WTC11 (cell line): ENCODE measurements at places on chromosomes 4 and X. TPM values are rescaled to one million over a fixed set of nuclear protein-coding genes. Genes with fewer than 3 reads are reported as not detected.
A peak's percentile ranks its signal among the peaks of the same experiment; 100 is the strongest.

GRCh38 chr4:5237086-5237660, 185.9 kb downstream of the STK32B start:
- DNase-seq, result no peak
- no peaks in the 10 kb centered on the region for H3K36me3 ChIP-seq
- no peak overlapping the region for H3K27ac ChIP-seq
- peaks cover 12% of the 10 kb centered on the region for H3K4me1 ChIP-seq
- no peaks in the 10 kb centered on the region for H3K27me3 ChIP-seq
- H3K4me3 ChIP-seq, result no peak overlapping the region

DNA sequence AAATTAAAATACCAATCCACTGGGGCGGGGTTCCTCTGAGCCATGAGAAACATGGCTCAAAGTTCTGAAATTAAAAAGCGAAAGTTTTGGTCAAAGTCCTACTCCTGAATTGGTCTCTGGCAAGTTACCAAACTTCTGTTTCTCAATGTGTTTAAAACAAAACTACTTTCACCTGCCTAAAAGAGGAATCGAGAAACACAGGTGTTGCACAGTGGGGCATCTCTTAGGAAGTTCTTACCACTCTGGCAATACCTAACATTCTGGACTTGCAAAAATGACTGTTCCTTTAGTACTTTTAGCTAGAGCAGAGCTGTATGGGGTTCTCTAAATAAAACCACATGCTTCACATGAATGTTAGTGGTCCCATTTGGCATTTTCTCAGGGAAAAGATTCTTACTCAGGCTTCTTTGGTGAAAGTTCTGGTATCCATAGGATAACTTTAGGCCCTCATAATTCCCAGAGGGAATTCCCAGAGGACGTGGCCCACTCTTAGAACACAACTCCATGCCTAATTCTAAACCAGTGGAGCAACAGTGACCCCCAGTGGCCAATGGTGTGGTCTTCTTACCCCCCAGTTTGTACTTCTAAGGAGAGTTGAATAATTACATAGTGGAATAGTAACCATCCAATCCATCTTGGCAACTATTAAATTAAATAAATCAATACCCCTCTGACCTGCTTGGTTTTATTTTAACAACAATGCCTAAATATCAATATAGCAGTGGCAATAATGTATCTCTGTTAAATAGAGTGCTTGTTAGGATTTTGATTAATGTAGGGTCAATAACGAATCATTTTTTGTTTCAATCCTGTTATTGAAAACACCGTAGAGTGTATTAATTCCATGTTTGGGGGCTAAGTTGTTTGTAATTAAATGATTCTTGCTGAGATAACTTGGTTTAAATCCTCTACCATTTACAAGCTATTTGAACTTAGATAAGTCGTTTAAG, 21.9 kb downstream of the BMP3 start:
- H3K27ac ChIP-seq, result peak overlapping the region; percentile 32; the same call in 1 of the 2 replicates
- H3K4me1 ChIP-seq, result peaks cover 10% of the 10 kb centered on the region
- no peaks in the 10 kb centered on the region for H3K27me3 ChIP-seq
- no peaks in the 10 kb centered on the region for H3K36me3 ChIP-seq

DNA sequence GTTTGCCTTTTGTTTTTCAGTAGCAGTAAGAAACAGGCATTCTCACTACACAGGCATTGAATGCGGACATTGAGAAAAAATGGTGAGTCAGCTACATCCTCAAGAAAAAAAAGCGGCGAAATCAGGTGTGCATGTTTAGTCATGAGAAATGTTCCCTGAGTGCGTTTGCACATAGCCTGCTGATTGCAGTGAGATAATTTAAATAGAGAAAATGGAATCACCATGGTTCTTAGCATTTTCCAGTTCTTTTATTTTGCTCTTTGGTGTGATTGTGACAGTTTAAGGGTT, 54.1 kb upstream of the CLDN34 start:
- DNase-seq, result no peak
- no peaks in the 10 kb centered on the region for H3K27me3 ChIP-seq
- H3K4me3 ChIP-seq, result no peak overlapping the region
- H3K27ac ChIP-seq, result no peak overlapping the region
- H3K4me1 ChIP-seq, result peaks cover 35% of the 10 kb centered on the region

DNA sequence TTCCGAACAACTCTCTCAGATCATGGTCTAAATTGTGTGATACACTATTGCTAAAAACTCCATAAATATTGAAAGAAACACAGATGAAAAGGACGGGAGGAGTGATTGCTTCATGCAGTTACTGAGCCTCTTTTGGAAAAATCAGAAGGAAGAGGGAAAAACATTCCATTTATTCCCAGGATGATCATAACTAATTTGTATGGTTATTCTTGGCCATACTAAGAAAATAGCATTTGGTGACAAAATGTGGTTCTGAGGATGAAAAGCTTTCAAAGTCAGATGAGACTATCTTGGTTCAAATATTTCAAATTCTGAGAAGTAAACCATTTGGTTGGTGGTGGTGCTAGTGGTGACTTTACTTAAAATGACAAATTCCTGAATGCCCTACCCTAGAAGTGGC, 305.4 kb upstream of the LDB2 start:
- H3K27ac ChIP-seq, result no peak overlapping the region
- H3K4me1 ChIP-seq, result peaks cover 4% of the 10 kb centered on the region; the same call in 1 of the 2 replicates

- no peaks in the 10 kb centered on the region for H3K4me1 ChIP-seq
- no peaks in the 10 kb centered on the region for H3K27me3 ChIP-seq
Measured at GRCh38 chr4:124390861-124391260, 321.7 kb downstream of the ANKRD50 start.

DNA sequence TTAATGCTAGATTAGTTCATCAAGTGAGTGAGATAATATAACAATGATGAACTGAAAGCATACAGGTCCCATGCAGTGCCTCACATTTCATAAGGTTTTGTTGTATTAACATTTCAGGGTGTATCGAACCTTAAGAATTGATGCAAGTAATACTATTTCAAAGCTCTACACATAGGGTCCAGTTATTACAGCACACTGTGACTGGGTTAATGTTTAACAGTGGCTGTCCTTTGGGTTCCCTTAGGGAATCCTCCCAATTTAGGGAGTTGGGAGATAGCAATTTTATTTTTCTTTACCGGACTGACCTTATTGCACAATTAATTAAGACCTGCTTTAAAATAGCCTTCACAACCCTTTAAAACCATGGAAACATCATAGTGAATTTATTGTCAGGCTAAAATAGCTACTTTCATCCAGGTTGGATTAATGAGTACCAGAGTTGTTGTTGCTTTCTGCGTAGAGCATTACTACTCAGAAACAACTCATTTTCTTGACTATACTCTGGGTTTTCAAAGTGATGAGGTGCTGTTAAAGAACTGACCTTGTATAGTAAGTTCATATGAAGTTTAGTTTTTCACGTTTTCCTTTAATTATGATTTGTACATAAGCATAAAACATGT, 134.4 kb downstream of the AKAP4 start:
- H3K36me3 ChIP-seq, result peaks cover 2% of the 10 kb centered on the region; the same call in 1 of the 2 replicates
- no peaks in the 10 kb centered on the region for H3K27me3 ChIP-seq
- no peak overlapping the region for H3K27ac ChIP-seq

GRCh38 chrX:97494756-97495372, 611.2 kb downstream of the RPA4 start:
- no peak for DNase-seq
- H3K27me3 ChIP-seq, result no peaks in the 10 kb centered on the region
- no peak overlapping the region for H3K4me3 ChIP-seq
- H3K36me3 ChIP-seq, result 0 out of 2 replicates have a peak, but pooled peaks cover 9% of the 10 kb centered on the region

GRCh38 chrX:15418707-15419181, 34.5 kb upstream of the VEGFD start:
- H3K36me3 ChIP-seq, result peaks cover 13% of the 10 kb centered on the region
- no peak overlapping the region for H3K4me3 ChIP-seq
- no peak for DNase-seq
- H3K27ac ChIP-seq, result no peak overlapping the region
- H3K27me3 ChIP-seq, result no peaks in the 10 kb centered on the region

GRCh38 chr4:77805840-77806239, 13.3 kb downstream of the CNOT6L start:
- no peak overlapping the region for H3K27ac ChIP-seq
- peaks cover 6% of the 10 kb centered on the region for H3K4me1 ChIP-seq
- no peak for DNase-seq
- H3K27me3 ChIP-seq, result no peaks in the 10 kb centered on the region

DNA sequence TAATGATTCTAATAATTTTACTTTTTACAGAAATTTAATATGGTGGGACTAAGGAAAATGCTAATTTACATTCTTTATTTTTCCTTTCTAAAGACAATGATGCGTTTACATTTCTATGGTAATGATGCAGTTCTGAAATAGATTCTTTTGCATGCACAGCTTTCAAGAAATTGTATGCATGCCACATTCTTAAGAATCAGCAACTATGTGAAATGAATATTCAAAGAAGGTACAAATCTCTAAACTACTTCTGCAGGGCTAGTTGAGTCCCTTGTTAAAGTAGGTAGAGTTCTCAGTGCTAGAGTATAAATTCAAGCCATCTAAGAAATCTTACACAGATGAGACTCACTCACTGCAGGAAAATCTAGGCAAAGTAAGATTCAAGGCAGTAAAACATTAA, 24.5 kb upstream of the GRID2 start:
- DNase-seq, result no peak
- H3K27ac ChIP-seq, result peak overlapping the region; percentile 96
- peaks cover 13% of the 10 kb centered on the region for H3K36me3 ChIP-seq
- peaks cover 3% of the 10 kb centered on the region; the same call in 1 of the 2 replicates for H3K27me3 ChIP-seq

DNA sequence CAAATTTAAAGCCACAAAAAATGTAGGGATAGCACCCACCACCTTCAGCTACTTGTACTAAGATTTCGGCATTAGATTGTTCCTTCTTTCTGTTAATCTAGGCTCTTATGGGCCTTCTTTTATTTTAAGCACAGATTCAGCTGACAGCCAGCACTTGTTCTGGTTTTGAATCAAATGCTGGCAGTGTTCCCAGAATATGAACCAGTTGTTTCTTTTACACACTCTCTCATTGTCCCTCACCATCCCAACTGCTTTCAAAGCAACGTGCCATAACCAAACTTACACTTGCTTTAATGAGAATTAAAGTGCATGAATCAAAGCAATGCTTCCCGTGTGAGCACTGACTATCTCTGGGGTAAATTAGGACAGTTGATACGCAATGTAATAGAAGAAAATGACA, 744.5 kb upstream of the FAM241A start:
- no peak overlapping the region for H3K27ac ChIP-seq
- H3K4me1 ChIP-seq, result no peaks in the 10 kb centered on the region
- H3K4me3 ChIP-seq, result no peak overlapping the region
- H3K27me3 ChIP-seq, result no peaks in the 10 kb centered on the region

- H3K36me3 ChIP-seq, result no peaks in the 10 kb centered on the region
- H3K27me3 ChIP-seq, result peaks cover 44% of the 10 kb centered on the region
- no peak overlapping the region for H3K27ac ChIP-seq
- H3K4me3 ChIP-seq, result peak overlapping the region; percentile 86
- peaks cover 12% of the 10 kb centered on the region for H3K4me1 ChIP-seq
- DNase-seq, result peak; percentile 20
Measured at GRCh38 chrX:110944751-110945675, 149.4 kb upstream of the CHRDL1 start.

DNA sequence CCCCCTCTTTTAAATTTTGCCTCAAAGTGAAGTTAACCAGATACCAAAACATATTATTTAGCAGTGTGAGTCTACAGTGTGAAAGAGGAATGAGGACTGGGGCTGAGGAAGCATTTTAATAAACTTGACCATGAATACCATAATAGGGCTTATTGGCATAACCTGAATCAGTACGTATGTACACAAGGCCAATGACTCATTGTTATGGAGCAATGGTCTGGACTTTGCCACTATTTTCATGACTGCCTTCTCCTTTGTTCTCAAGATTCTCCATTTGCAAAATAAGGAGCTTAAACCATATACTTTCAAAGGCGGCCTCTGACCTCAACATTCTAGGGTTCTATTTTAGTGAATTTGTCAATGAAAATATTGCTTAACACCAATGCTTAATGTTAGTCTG, 102.8 kb upstream of the OR13H1 start:
- H3K4me3 ChIP-seq, result no peak overlapping the region
- H3K4me1 ChIP-seq, result peaks cover 29% of the 10 kb centered on the region
- DNase-seq, result no peak
- H3K27me3 ChIP-seq, result no peaks in the 10 kb centered on the region
- H3K27ac ChIP-seq, result no peak overlapping the region
- H3K36me3 ChIP-seq, result no peaks in the 10 kb centered on the region; the same call in 1 of the 2 replicates

DNA sequence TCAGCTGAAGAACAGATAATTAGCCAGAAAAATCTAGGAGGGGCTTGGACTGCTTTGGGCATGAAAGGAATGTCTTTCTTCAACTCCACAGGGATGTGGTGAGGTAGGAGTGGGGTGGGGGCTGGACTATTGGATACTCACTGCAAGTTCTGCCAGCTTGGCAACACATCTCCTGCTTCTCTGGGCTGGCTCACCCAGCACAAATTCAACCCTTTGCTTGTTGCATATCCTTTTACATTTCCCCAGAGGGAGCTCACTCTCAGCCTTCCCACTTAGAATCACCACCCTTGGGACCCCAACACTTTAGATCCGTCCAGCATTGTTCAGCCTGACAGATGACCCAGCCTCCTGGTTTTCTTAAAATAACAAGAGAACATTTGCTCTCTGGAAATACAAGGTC, 120.6 kb downstream of the KDR start:
- DNase-seq, result no peak
- H3K36me3 ChIP-seq, result no peaks in the 10 kb centered on the region
- no peak overlapping the region for H3K27ac ChIP-seq
- no peak overlapping the region for H3K4me3 ChIP-seq

DNA sequence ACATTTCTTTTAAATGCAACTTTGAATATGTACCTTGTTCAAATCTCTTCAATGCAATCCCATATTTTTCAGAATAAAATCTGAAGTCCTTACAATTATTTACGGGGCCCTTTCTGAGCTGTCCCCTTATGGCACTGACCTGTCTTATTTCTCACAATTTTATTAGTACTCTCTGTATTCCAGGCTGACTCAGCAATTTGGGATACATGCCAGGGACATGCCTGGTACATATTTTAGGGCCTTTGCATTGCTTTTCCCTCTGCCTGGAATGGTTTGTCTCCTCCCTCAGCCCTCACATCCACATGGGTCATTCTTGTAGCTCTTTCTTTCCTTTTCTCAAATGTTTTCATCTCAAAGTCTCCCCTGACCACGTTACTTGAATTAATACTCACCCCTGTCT, 172.2 kb upstream of the TECRL start:
- no peak for DNase-seq
- no peaks in the 10 kb centered on the region for H3K27me3 ChIP-seq
- peak overlapping the region; percentile 1; the same call in 1 of the 2 replicates for H3K27ac ChIP-seq
- peaks cover 15% of the 10 kb centered on the region for H3K36me3 ChIP-seq
- H3K4me1 ChIP-seq, result peaks cover 25% of the 10 kb centered on the region

GRCh38 chr4:185202984-185203485, 765 bp downstream of the CFAP97 start:
- H3K27ac ChIP-seq, result peak overlapping the region; percentile 92
- no peak for DNase-seq
- peaks cover 32% of the 10 kb centered on the region for H3K4me1 ChIP-seq
- H3K36me3 ChIP-seq, result peaks cover 3% of the 10 kb centered on the region; the same call in 1 of the 2 replicates

- no peak for DNase-seq
- H3K27ac ChIP-seq, result no peak within 1 kb of the TSS
- H3K4me1 ChIP-seq, result no peaks in the 10 kb centered on the region
- no peaks in the 10 kb centered on the region; the same call in 1 of the 2 replicates for H3K27me3 ChIP-seq
Measured at GRCh38 chrX:155334486-155335336, at the start of gene CLIC2. Gene CLIC2 (minus strand): TSS chrX:155334614. CDS start chrX:155334427, 187 bp downstream.

Gene NMU
- total RNA-seq, result 42.2 to 43.7 TPM (median 43.5 TPM) in 3 replicates
